ENCODE measurements at places on chromosomes 7 and 10.

DNA sequence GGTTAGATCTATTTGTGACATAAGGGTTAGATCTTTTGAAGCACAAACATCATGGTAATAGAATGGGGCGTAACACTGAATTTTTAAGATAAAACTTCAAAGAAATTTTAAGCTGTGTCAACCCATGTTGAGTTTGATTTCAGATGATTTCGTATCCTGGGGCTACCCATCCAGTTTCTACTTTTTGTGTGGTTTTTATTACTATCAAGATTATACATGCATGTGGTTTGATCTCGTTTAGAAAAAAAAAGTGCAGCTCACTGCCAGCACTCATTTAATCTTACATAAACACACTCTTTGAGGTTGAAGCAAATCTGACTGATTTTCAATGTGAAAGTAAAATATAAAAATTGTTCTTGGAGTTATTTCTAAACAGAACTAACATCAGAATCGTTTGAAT is 140.8 kb upstream of the GRB10 start:
- DNase-seq: no peak

DNA sequence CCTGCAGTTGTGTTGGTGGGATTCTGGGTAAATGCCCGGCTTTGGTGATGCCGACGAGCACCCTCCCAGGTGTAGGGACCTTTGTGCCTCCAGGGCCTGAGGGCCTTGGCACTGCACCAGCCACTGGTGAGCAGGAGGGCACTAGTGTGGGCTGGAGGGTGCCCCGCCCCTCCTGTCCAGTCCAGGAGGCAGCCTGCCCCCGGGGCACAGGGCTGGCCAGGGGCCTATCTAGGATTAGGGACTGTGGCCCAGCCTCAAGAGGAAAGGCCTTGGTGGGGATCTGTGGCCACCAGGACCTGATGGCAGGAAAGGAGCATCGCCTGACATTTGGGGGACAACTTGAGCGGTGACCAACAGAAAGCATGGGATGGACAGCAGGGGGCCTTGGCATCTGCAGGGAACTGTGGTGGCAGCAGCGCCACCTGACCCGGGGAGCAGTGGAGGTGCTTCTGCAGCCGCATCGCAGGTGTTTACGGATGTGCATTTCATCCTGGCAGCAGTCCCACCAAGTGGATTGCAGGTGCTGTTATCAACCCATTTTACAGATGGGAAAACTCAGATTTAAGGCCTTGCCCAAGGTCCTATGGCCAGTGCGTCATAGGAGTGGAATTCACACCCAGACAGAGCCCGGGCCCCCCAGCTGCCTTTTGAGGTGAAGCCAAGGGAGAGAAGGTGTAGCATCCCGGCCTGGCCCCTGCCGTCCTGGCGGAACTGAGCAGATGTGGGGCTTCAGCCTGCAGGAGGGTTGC is 11.1 kb downstream of the ZNF316 start:
- DNase-seq: no peak

DNA sequence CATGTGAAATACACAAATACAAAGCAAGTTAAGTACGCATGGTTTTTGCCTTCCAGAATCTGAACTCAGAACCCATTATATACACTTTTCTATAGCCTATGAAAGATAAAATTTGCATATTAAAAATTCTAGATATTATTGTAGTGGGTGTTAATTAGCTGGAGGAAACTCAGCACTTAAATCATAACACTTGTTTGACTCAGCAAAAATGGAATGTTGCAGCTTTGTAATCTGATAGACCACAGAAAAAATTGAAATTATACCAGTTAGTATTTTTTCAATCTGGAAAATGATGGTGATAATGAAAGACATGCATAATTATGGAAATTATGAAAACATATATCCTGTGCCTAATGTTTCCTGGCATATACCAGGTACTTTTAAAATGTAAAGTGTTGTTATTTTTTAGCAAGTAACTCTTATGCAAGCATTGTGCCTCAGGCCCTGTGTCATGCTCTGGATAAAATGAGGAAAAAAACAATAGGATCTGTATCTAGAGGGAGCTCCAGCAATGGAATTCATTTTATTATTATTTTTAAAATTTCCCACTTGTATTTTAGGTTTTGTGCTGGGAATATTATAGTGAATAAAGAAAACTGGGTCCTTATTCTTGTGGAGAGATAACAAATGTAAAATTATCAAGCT is 490.4 kb upstream of the SEMA3A start:
- no peak for DNase-seq

- no peak for DNase-seq
Observed at GRCh38 chr10:80090121-80090520, 11.7 kb downstream of the TMEM254 start.

GRCh38 chr7:10579561-10579960 is 394.1 kb upstream of the PHF14 start:
- no peak for DNase-seq

- DNase-seq: no peak
Observed at GRCh38 chr10:33323721-33324120, 10.7 kb downstream of the NRP1 start.

DNA sequence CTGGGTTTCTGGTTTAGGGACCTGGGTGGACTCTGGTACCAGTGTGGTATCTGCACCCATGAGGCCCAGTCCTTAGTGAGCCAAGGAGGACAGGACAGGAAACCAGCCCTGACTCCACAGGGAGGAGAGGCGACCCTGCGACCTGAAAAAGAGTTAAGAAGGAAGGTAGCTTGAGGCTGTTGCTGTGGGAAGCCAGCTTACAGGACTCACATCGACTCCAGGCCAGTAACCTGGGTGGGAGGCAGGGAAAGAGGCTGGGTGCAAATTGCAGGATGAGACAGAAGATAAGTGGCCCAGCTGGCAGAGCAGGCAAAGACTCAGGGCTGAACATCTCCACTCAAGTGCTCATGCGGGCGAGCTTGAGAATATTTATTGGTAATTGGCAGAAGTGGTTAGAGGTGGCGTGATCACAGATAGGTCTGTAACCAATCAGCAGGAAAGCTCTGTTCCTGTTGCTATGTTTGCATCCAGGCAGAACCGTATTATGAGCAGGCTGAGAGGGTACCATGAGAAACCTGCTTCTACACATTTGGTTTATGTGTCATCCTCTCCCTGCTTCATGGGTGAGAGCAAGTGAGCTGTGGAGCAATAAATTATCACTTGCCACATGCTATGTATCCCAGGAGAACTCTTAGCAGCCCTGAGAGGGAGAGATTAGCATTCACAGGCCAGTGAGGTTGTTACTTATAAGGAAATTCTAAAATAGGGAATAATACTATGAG is 11.0 kb downstream of the TLL2 start:
- no peak for DNase-seq

GRCh38 chr7:44797329-44798258 is 1.1 kb downstream of the PPIA start:
- peak; percentile 56 for DNase-seq

DNA sequence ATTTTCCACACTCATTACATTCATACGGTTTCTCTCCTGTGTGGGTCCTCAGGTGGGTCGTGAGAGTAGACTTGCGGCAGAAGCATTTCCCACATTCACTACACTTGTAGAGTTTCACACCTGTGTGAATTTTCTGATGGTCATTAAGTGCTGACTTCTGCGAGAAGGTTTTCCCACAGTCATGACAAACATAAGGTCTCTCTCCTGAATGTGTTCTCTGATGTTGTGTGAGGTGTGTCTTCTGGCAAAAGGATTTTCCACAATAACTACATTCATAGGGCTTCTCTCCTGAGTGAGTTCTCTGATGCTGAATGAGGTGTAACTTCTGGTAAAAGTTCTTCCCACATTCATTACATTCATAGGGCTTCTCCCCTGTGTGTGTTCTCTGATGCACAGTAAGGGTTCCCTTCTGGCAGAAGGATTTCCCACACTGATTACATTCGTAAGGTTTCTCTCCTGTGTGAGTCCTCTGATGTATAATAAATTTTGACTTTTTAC is 15.1 kb downstream of the ZNF12 start:
- peak; percentile 6 for DNase-seq

GRCh38 chr10:97755718-97756117 is 16.1 kb downstream of the SFRP5 start:
- DNase-seq: no peak

- DNase-seq: no peak
Observed at GRCh38 chr10:49021685-49022084, 82.0 kb upstream of the LRRC18 start.

GRCh38 chr10:43420369-43421200 is 11.6 kb upstream of the HNRNPF start:
- DNase-seq: no peak

DNA sequence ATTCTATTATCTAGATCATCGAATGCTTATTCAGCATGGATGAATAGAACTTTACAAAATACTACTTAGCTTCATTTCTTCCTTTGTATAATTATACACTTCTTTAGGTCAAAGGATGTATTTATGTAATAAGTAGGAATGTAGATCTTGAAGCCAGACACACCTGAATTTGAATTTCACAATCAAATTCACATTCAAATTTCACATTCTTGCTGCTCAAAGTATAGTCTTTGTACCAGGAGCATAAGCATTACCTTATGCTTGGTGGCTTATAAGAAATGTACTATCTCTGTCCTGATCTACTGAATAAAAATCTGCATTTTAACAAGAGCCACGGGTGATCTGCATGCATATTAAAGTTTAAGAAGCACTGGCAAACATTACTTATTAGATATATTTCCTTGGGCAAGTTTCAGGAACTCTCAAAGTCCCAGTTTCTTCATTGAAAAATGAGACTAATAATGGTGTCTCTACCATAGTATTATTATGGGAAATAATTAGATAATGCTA is 112.8 kb downstream of the CACNA2D1 start:
- no peak for DNase-seq

GRCh38 chr7:122316467-122317388 is 12.2 kb upstream of the FEZF1 start:
- no peak for DNase-seq

DNA sequence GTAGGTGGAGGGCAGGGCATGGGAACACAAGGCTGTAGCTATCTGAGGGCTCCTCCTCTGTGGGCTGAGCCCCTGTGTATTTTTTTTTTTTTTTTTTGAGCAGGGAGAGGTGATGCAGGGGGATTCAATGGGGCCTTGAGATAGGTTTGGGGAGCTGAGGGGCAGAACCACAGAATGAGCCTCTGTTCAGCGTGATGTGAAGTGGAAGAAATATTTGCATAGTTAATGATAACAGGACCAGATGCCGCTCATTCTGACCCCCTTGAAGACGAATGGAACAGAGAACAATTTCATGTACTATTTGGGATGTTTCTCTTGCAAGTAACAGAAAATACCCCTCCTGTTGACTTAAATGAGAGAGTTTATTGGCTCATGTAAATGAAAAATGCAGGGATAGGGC is 69.7 kb upstream of the EMX2 start:
- DNase-seq: no peak

GRCh38 chr7:82384051-82384464 is 59.5 kb downstream of the CACNA2D1 start:
- DNase-seq: no peak

GRCh38 chr7:41574377-41574776 is 128.5 kb downstream of the INHBA start:
- DNase-seq: no peak

GRCh38 chr7:113283861-113284260 is 165.5 kb upstream of the SMIM30 start:
- no peak for DNase-seq

- no peak for DNase-seq
Observed at GRCh38 chr7:92964141-92964540, 127.8 kb upstream of the CDK6 start.

DNA sequence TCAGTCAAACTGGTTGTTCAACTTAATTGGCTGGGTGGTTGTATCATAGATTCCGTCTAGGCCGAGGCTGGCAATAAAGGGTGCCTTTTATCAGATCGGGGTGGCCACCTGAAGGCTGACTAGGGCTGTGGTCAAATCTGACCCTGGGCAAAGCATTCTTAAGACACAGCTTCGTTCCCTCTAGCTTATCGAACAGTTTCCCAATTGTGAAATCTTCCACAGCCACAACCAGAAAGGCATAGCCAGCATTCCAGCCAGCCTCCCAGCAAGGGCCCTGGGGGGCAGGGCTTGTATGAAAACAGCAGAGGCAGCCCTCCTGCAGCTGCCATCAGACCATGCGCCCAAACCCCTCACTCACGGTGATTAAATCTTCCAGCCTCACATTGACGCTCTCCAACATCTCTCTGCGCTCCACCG is 42.5 kb upstream of the TMEM213 start:
- no peak for DNase-seq

GRCh38 chr7:128425850-128426249 is 16.1 kb upstream of the IMPDH1 start:
- DNase-seq: no peak

- peak; percentile 10 for DNase-seq
Observed at GRCh38 chr7:38932509-38933168, 23.6 kb upstream of the VPS41 start.

DNA sequence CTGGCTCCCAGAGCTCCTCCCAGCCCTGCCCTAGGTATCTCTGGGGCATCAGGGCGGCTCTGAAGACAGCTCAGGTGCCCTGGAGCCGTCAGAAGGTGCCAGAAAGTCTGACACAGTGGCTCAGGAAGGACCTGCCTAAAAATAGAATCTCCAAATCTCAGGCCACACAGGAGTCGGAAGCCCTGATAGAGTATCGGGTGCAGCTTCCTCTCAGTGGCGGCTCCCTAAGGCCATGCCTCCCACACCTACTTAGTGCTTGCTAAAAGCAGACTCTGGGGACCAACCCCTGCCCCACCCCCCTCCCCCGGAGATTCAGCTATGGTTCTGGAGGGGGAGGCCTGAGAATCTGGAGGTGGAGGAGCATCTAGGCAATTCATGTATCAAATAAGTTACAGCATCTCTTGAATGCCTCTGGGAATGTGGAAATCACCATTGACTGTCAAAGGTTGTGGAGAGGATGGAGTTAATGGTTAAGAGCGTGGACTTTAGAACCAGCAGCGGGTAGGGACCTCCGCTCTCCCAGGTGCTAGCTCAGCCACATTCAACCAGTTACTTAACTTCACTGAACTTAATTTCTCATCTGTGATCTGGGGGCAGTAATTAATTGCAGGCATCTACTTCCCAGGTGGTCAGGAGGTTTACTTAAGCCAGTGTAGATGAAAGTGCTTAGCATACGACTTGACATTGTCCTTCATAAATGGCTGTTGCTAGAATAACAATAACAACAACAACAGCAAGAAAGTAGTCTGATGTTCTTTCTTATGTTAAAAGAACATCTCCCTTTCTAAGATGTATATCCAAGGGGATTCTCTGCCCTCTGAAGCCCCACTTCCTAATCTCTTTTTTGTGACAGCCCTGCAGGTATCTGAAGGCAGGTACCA is 38.6 kb upstream of the MXI1 start:
- no peak for DNase-seq

DNA sequence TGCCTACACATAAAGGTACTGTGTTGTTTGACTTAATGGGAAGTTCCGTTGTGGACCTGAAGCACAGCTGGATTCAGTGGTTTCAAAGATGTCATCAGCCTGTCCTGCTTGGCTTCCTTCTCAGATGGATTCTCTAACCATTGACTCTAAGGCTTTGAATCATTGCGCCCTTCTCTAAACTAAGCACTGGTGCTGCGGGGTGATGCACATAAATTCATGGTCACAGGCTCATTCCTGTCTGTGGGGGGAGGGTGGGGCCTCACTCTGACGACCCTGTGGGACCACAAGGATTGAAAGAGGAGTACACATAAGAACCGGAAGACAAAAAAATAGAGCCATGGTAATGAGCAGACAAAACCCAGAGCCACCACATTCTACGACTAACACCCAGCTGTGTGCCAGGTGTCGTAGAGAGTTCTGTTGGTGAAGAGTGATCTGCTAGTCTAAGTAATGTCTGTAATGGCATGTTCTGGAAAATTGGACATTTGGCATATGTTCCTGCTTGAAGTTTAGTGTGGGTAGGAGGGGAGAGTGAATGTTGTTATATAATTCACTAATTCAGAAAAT is 97.3 kb upstream of the YAE1 start:
- no peak for DNase-seq

Measured in retinal pigment epithelial cell (primary cell).